ENCODE measurements at places on chromosomes 7 and 10. TPM values are rescaled to one million over a fixed set of nuclear protein-coding genes. Genes with fewer than 3 reads are reported as not detected.

GPNMB gene
- 19.4 TPM for total RNA-seq

LIPK gene
- not detected for total RNA-seq

KCNH2 gene
- not detected for total RNA-seq

GNGT1 gene
- total RNA-seq = not detected

INPP5F gene
- 11.9 TPM for total RNA-seq

ASZ1 gene
- not detected for total RNA-seq

SAP25 gene
- 0.69 TPM for total RNA-seq

NKX6-2 gene
- total RNA-seq = not detected

ZNF680 gene
- 3.6 TPM for total RNA-seq

FAM13C gene
- total RNA-seq = not detected

GRCh38 chr10:23203369-23204325, 11.5 kb downstream of the PTF1A start:
- peaks cover 23% of the 10 kb centered on the region for H3K27me3 ChIP-seq
- H3K4me3 ChIP-seq = no peak overlapping the region
- no peaks in the 10 kb centered on the region for H3K4me1 ChIP-seq
- H3K36me3 ChIP-seq = no peaks in the 10 kb centered on the region
- H3K27ac ChIP-seq = no peak overlapping the region
- DNase-seq = no peak

- H3K27ac ChIP-seq = no peak overlapping the region
- no peaks in the 10 kb centered on the region for H3K36me3 ChIP-seq
- no peak for DNase-seq
- H3K4me1 ChIP-seq = peaks cover 41% of the 10 kb centered on the region
These were observed 170.9 kb upstream of the INHBA start for GRCh38 chr7:41873741-41874140.

DNA sequence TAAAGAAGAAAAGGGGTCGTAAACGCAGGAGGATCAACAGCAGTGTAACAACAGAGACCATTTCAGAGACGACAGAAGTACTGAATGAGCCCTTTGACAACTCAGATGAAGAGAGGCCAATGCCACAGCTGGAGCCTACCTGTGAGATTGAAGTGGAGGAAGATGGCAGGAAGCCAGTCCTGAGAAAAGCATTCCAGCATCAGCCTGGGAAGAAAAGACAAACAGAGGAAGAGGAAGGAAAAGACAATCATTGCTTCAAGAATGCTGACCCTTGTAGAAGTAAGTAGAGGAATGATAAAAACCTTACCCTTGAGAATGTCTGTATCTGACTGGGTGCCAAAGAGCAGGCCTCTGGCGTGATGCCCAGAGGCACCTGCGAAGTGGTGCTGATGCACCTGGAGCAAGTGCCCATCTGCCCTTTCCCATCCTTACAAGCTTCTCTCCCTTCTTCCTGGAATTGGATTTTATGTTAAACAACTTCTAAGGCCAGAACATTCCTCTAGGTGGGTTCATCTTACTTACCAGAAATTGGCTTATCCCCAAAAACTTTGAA, 86.4 kb upstream of the SAMD8 start:
- DNase-seq = no peak
- H3K27ac ChIP-seq = 0 out of 2 replicates have a peak overlapping the region, but pooled peaks have one; percentile 38
- peaks cover 38% of the 10 kb centered on the region for H3K36me3 ChIP-seq

GRCh38 chr7:96997512-96998032, 7.8 kb upstream of the DLX6 start:
- no peaks in the 10 kb centered on the region for H3K36me3 ChIP-seq
- H3K4me3 ChIP-seq = no peak overlapping the region
- no peaks in the 10 kb centered on the region for H3K4me1 ChIP-seq
- H3K27me3 ChIP-seq = peaks cover 54% of the 10 kb centered on the region
- no peak for DNase-seq

GRCh38 chr7:150357270-150357669, 11.4 kb upstream of the REPIN1 start:
- no peak overlapping the region for H3K27ac ChIP-seq
- no peaks in the 10 kb centered on the region for H3K4me1 ChIP-seq
- no peaks in the 10 kb centered on the region for H3K27me3 ChIP-seq

DNA sequence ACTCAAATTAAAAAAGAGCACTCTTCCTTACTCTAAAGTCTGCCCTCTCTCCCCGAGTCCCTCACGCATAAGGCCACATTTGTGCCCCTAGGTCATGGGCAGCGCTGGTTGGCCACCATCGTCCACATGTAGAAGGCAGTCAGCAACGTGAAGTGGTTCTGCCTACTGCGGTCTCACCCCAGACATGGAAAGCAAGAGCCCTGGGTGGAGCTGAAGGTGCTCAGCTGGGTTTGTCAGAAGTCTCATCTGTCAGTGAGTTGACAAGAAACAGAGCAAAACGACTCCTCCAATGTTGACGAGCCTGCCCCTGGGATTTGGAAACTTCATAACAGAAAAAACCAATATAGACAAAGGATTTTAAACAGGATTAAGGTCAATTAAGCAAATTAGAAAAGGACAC, 192.3 kb upstream of the PRSS58 start:
- no peak overlapping the region for H3K27ac ChIP-seq
- no peak overlapping the region for H3K4me3 ChIP-seq
- H3K36me3 ChIP-seq = no peaks in the 10 kb centered on the region
- H3K4me1 ChIP-seq = peaks cover 6% of the 10 kb centered on the region
- no peak for DNase-seq

DNA sequence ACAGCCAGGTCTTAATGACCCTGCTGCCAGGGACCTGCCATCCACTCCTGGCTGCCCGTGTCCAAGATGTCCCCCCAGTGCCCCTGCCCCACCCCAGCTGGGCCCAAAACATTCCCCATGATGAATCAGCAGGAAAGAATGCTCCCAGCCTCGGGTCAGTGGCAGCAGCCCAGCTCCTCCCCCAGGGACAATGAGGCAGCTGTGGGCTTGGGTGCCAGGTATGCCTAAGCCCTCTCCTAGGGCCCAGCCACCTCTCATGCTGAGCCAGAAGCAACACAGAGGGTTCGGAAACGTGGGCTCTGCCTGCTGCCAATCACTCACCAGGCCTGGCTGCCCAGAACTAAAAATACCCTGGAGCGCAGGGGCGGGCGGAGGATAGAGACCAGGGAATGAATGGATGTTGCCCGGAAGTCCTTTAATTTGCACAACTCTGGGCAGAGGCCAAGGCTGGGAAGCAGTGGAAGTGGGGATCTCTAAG, 1.5 kb upstream of the LOXL4 start:
- H3K4me3 ChIP-seq = peak overlapping the region; percentile 83
- peaks cover 50% of the 10 kb centered on the region for H3K4me1 ChIP-seq
- no peaks in the 10 kb centered on the region for H3K36me3 ChIP-seq
- peak overlapping the region; percentile 83 for H3K27ac ChIP-seq

DNA sequence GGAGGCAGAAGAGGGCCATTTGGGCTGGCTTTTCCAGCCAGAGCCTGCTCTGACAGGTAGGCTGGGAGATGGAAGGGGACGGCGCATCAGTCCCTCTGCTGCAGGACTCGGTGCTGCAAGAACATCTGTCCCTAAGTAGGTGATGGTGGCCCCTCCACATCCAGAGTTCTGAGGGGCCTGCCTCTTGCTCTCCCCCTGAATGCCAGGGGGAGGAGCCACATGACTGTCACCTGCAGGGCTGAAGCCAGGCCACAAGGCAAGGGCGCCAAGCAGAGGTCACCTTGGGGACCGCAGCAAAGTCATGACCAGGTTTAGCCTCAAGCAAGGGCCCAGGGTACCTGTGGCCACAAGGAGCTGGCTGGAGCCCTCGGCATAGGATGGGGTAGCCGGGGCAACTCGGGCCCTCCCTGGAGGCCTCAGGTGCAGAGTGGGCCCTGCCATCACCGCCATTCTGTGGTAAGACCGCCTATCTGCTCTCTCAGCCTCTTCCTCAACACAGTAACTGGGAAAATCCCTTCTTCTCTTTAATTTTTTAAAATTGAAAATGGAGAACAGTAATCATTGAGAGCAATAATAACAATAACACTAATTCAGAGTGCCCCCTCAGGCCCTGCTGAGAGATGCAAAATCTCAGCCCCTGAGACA, 99.3 kb downstream of the FAM53B start:
- H3K4me1 ChIP-seq = peaks cover 50% of the 10 kb centered on the region
- no peak for DNase-seq
- no peak overlapping the region for H3K4me3 ChIP-seq
- peaks cover 3% of the 10 kb centered on the region for H3K27me3 ChIP-seq
- no peak overlapping the region for H3K27ac ChIP-seq

DNA sequence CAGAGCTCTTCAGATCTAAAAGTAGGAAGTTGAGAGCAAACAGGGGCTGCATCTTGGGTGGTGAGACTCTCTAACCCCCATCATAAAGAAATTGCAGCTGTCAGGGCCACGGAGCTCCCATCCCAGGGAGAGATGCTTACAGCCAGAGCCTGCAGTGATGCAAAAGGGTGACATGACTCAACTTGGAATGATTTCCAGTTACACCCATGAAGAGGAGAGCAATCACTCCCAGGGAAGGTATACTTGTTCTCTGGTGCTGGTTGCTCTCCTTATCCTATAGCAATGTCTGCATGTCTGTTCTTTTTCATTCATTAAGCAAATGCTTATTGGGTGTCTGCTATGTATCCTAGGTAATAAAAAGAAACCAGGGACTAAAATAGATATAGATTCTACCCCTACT, 228.0 kb downstream of the RAB11FIP2 start:
- no peak for DNase-seq
- H3K27ac ChIP-seq = no peak overlapping the region
- H3K4me3 ChIP-seq = no peak overlapping the region
- no peaks in the 10 kb centered on the region for H3K4me1 ChIP-seq
- no peaks in the 10 kb centered on the region for H3K27me3 ChIP-seq

GRCh38 chr7:50436133-50436806, 13.9 kb downstream of the FIGNL1 start:
- H3K36me3 ChIP-seq = peaks cover 21% of the 10 kb centered on the region
- no peaks in the 10 kb centered on the region for H3K27me3 ChIP-seq
- H3K4me3 ChIP-seq = no peak overlapping the region
- H3K27ac ChIP-seq = peak overlapping the region; percentile 80

DNA sequence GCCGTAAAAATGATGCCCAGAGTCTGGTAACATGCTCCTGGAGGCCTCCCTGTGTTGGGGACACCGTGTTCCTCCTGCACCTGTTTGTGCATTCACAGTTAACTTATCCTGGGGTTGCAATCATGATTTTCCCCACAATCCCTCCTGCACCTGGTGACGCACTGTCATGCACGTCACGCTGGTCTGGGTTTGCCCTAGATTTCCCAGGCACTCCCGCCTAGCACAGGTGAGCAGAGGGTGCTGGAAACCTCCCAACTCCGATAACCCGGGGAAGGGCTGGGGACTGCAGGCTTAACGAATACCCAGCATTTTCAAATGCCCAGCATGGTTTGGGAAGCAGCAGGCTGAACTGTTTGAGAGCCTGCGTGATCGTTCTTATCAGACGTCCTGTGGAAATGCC, 427.1 kb downstream of the TCERG1L start:
- H3K4me1 ChIP-seq = no peaks in the 10 kb centered on the region
- H3K4me3 ChIP-seq = no peak overlapping the region
- no peaks in the 10 kb centered on the region for H3K27me3 ChIP-seq
- no peak overlapping the region for H3K27ac ChIP-seq
- DNase-seq = no peak

GRCh38 chr10:129048513-129048912, 418.5 kb upstream of the MGMT start:
- H3K27ac ChIP-seq = no peak overlapping the region
- no peak overlapping the region for H3K4me3 ChIP-seq
- no peak for DNase-seq
- no peaks in the 10 kb centered on the region for H3K4me1 ChIP-seq

DNA sequence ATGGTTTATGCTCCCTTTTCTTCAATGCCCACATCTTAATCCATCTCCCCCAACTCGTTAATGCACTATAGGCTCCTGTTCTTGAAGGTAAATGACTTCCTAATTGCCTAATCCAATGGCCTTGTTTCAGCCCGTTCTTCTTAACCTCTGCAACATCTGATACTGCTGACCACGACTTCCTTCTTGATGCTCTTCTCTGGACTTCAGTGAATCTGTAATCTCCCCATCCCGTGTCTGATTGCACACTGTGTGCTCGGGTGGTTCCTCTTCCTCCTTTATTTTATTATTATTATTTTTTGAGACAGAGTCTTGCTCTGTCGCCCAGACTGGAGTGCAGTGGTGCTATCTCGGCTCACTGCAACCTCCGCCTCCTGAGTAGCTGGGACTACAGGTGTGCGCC, 58.9 kb downstream of the HIPK2 start:
- H3K27ac ChIP-seq = no peak overlapping the region
- H3K36me3 ChIP-seq = peaks cover 32% of the 10 kb centered on the region
- no peaks in the 10 kb centered on the region for H3K27me3 ChIP-seq
- H3K4me3 ChIP-seq = no peak overlapping the region

- H3K27ac ChIP-seq = peak overlapping the region; percentile 56
- H3K27me3 ChIP-seq = no peaks in the 10 kb centered on the region
- H3K4me3 ChIP-seq = no peak overlapping the region
- H3K36me3 ChIP-seq = no peaks in the 10 kb centered on the region
- DNase-seq = peak; percentile 49
These were observed 6.7 kb upstream of the SMNDC1 start for GRCh38 chr10:110311357-110311949.

DNA sequence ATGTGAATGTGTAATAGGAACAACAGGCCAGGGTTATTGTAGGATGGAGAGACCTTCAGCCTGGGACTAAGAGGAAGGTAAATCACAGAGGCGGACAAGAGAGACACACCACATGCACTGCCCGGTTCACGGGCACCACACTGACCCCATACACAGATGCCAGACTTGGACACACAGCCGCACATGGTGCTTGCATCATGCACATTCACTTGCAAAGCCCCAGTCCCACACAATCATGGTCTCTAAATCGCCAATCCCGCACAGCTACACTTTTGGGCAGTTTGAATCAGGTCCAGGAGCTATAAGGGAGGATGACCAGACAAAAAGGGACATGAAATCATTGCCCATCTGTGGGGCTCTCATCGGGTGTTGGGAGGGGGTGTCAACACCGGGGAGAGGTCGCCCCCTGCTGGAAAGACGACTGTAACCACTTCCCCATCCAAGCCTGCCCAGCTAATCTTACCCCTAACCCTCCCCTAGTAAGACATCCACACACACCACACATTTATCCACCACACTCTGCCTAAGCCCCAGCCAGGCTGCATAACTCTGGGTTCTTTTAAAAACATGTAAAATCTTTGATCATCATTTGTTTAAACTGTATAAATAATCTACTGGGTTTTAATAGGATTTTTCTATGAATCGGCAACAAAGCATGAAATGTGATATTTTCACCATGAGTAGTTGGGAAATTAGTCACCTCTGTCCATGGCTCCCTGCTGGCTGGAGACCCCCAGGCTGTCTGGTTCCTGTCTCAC, 40.5 kb upstream of the SLF2 start:
- no peaks in the 10 kb centered on the region for H3K36me3 ChIP-seq
- H3K27ac ChIP-seq = peak overlapping the region; percentile 63
- peaks cover 35% of the 10 kb centered on the region for H3K4me1 ChIP-seq

- no peak overlapping the region for H3K4me3 ChIP-seq
- peaks cover 4% of the 10 kb centered on the region for H3K27me3 ChIP-seq
- no peak overlapping the region for H3K27ac ChIP-seq
- no peak for DNase-seq
- peaks cover 43% of the 10 kb centered on the region for H3K4me1 ChIP-seq
- peaks cover 5% of the 10 kb centered on the region for H3K36me3 ChIP-seq
These were observed 129.9 kb downstream of the GRK5 start for GRCh38 chr10:119337223-119337622.

GRCh38 chr7:80804589-80804988, 114.3 kb downstream of the SEMA3C start:
- H3K27ac ChIP-seq = no peak overlapping the region
- peaks cover 3% of the 10 kb centered on the region for H3K27me3 ChIP-seq

GRCh38 chr10:120584786-120585185, 127.8 kb downstream of the PLPP4 start:
- no peaks in the 10 kb centered on the region for H3K27me3 ChIP-seq
- no peak overlapping the region for H3K4me3 ChIP-seq
- DNase-seq = no peak
- peaks cover 21% of the 10 kb centered on the region for H3K4me1 ChIP-seq
- H3K27ac ChIP-seq = no peak overlapping the region

GRCh38 chr10:70198696-70199466, 28.6 kb upstream of the SAR1A start:
- no peaks in the 10 kb centered on the region for H3K27me3 ChIP-seq
- H3K4me3 ChIP-seq = no peak overlapping the region
- DNase-seq = no peak
- H3K4me1 ChIP-seq = peaks cover 19% of the 10 kb centered on the region
- H3K27ac ChIP-seq = no peak overlapping the region

All from HFFc6 (cell line).